Left forelimb (tissue), 1 donor: ENCODE measurements at places on chromosomes 3 and 15.

- DNase-seq: no peak
Observed at GRCh38 chr15:70530017-70530499, 233.3 kb downstream of the UACA start.

DNA sequence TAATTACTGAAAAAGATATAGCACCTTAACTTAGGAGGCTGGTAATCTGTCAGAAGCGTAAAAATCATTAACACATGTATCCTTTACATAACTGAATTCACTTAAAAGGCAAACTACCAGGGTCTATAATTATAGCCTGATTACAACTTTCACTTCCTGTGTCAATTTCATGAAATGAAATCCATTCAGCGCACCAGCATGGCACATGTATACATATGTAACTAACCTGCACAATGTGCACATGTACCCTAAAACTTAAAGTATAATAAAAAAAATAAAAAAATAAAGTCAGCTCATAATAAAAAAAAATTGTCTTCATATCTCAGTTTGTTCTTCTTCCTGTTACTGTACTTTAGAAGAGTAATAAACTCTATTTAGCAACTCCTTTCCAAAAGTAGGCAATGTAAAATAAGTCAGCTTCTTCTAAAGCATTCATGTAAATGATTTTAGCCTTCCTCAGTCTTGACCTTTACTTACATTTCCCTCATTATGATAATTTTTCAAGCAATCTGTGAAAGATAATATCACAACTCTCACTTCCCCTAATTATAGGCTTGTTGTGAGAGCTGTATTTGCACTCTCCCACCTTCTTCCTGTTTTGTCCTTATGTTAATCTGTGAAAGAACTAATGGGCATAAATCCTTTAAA lies 50.1 kb downstream of the KBTBD8 start:
- DNase-seq: no peak

GRCh38 chr15:82805994-82806406 lies at the start of gene FSD2:
Gene FSD2, minus strand, starts transcription at chr15:82806069. Its CDS starts 18,679 bp downstream, at chr15:82787390.
- DNase-seq: no peak

DNA sequence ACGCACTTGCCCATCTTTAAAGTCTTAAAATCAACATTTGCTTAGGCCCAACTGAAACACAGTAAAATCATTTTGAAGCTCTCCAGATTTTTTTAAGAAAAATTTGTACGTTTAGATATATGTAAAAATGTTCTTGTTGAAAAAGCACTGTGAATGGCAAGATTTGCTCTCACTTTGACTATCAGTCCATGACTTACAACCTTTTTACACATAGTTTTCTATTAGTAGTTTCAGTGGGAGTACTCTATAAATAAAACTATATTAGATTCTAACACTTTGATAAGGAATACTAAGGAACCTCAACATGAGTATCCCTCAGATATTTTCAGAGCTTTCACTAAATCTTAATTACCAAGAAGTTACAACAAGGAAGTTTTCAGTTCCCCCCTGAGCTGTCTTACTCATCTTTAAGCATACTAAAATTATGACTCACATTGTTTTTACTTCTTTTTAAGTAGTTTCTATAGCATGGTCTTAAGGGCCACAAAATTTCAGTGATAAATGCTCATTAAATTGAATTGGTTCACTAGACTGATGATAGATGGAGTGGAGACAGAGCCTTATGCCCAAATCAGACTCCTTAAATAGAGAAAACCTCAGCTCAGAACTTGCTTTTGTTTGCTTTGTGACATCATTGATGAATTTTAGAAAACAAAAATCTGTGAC lies 31.6 kb upstream of the RAP2B start:
- no peak for DNase-seq

- no peak for DNase-seq
Observed at GRCh38 chr3:30495172-30496065, 111.0 kb upstream of the TGFBR2 start.

GRCh38 chr3:28140664-28141063 lies 100.8 kb upstream of the CMC1 start:
- DNase-seq: no peak

- no peak for DNase-seq
Observed at GRCh38 chr3:100086401-100086800, 27.9 kb downstream of the FILIP1L start.
